ENCODE measurements at places on chromosomes 7 and 10.

GRCh38 chr10:110511734-110512449 lies 14.2 kb downstream of the DUSP5 start:
- DNase-seq, result no peak

DNA sequence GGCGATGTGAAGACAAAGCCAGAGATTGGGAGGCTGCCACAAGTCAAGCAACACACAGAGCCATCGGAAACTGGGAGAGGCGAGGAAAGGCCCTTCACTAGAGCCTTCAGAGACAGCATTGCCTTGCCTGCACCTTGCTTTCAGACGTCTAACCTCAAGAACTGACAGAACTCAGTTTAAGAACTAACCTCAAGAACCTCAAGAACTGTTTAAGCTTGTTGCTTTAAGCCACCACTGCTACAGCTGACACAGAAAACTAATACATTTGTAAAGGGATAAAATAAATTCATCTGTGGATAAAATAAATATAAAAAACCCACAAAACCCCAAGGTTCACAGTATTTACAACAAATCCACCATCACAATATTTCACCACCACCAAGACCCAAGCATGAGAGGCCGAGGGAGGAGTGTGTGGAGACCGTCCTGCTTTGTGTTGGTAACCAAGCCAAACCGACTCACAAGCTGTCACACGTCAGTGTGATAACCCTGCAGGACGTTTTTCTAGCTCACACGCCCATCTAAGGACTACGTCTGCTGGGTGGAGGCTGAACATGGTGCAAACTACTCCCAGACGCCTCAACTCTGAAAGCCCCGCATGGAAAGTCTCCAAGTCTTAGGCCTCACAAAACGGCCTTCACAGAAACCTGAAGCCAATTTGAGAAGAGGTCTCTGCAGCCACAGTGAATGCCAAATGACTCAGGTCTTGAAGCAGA lies 116.8 kb downstream of the ABLIM1 start:
- peak; percentile 67 for DNase-seq

DNA sequence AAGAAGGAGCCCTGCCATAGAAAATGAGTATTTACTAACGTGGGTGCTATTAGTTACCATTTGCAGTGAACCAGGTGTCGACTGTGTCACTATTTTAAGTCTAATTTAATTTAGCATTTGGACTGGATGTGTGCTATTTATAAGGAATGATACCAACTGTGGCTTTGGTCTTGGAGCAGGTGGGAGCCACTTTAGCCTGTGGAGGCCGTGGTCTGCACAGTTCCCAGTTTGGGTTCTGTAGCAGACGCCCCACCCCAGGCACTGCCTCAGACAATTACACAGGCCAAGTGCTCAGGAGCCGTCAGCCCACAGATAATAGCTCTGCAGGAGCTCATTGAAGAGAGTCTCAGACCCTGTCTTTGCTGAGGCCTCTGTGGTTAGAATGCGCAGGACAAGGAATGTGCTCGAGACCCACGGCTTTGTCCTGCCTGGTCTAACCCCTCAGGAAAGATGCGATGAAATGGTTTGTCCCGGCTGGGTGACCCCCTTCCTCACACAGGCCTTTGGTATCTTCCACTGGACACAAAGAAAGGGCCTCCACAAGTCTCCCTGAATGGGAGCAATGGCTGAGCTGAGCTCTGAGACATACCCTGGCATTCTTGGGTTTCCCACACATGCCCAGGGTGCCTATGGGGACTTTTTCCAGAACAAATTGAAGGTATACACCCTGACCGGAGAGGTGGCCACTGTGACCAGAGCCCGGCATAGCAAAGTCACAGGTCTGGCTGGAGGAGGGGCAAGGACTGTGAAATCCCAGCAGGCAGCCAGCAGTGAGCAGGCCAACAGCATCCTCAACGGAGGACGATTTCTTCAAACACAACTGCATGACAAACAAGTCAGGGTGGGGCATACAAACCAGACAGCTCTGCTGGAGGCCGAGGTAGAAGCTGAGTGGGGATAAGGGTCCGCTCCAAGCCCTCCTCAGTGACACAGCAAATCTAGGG lies 251.2 kb downstream of the ARHGAP12 start:
- no peak for DNase-seq

GRCh38 chr10:43399320-43400310 lies 9.4 kb downstream of the HNRNPF start:
- no peak for DNase-seq

GRCh38 chr10:102752934-102753664 lies 9.4 kb downstream of the WBP1L start:
- DNase-seq, result peak; percentile 86

GRCh38 chr7:140317597-140317996 lies 80.7 kb downstream of the SLC37A3 start:
- DNase-seq, result peak; percentile 85

- no peak for DNase-seq
Measured at GRCh38 chr10:27819781-27820531, 74.3 kb upstream of the MKX start.
